Posterior vena cava (tissue), 2 donors: ENCODE measurements at places on chromosomes 6 and 20. TPM values are rescaled to one million over a fixed set of nuclear protein-coding genes. Genes with fewer than 3 reads are reported as not detected.
A peak's percentile ranks its signal among the peaks of the same experiment; 100 is the strongest.

- DNase-seq: no peak
These were observed 11.9 kb downstream of the HINT3 start for GRCh38 chr6:125968493-125968892.

- no peak for DNase-seq
These were observed 127.3 kb upstream of the THEMIS start for GRCh38 chr6:128028183-128028582.

The HRH3 gene
- total RNA-seq: not detected

DNA sequence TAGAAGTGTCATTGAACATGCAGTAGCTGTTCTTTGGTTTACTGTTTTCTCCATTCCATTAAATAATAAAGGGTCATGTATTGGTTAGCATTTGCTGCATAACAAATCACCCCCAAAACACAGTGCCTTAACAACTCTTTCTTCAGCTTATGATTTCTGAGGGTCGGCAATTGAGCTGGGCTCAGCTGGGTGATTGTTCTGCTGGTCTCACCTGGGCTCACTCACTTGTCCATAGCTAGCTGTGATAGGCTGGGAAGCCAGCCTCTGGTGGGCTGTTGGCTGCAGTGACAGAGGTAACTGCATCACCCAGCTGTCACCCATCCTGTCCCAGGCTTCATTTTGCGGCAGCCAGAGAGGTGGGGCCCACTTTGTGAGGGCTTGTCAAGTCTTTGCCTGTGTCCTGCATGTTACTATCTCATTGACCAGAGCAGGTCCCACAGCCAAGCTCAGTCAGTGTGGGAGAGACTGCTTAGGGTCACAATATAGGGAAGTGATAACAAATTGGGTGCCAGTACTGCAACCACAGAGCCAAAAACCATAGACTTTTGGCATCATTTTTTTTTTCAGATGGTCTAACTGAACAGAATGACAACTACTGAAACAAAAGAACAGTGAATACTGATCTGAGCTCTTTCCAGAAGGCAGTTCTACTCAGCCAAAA, 76.9 kb downstream of the SYNDIG1 start:
- DNase-seq: no peak

DNA sequence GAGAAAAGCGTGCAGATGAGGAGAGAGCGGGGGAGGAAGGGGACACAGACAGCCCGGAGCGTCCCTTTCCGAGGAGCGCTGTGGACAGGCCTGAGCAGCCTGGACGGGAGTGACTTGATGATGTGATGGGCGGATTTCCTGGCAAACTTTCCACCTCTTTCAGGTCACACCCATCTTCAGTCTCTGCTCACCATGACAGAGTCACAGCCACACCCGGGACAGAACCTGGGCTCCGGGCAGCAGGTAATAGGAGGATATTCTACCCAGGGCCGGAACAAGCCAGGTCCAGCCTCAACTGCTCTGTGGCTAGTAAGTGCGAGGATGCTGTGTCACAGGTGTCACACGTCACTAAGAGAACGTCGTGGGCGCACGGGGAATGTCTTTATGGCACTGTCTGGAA, 84.3 kb downstream of the THBS2 start:
- peak; percentile 83 for DNase-seq

DNA sequence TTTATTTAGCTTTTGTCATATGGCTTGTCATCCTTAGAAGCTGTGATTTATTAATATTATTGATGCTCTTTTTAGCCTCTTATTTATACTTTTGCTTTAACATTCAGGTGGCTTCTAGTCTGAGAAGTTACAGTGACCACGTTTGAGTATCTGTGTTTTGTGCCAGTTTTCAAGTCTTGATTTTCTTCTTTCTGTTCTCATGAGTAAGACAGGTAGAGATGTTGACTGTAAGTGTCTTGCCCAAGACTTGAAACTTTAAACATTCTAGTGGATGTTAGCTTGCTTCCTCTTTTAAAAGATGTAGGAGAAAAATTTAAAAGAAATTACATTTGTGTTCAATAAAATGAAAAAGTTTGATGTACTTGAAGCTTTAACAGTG, 122.6 kb downstream of the LRRC1 start:
- no peak for DNase-seq

The HTR1E gene
- not detected for total RNA-seq

The PROKR2 gene
- not detected for total RNA-seq

The LPIN3 gene
- total RNA-seq: 12.7 TPM

The EPPIN gene
- not detected for total RNA-seq

DNA sequence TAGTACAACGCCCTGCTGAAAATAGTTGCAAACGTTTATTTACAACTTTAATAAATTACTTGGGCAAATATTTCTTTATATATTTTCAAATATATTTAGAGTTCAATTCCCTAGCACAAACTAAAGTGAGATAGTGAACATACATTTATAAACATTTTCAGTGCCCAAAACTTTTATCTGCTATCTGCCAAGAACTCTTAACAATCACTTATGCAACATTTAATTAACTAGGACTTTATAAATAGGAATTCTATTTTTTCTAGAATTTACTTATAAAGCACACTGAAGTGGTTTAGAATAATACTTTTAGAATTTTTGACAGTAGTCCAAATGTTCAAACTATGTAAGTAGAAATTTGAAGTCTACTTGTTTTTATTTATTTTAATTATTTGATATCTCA, 452.6 kb upstream of the RGS17 start:
- DNase-seq: no peak

GRCh38 chr6:118017301-118017848, 110.3 kb downstream of the SLC35F1 start:
- no peak for DNase-seq

DNA sequence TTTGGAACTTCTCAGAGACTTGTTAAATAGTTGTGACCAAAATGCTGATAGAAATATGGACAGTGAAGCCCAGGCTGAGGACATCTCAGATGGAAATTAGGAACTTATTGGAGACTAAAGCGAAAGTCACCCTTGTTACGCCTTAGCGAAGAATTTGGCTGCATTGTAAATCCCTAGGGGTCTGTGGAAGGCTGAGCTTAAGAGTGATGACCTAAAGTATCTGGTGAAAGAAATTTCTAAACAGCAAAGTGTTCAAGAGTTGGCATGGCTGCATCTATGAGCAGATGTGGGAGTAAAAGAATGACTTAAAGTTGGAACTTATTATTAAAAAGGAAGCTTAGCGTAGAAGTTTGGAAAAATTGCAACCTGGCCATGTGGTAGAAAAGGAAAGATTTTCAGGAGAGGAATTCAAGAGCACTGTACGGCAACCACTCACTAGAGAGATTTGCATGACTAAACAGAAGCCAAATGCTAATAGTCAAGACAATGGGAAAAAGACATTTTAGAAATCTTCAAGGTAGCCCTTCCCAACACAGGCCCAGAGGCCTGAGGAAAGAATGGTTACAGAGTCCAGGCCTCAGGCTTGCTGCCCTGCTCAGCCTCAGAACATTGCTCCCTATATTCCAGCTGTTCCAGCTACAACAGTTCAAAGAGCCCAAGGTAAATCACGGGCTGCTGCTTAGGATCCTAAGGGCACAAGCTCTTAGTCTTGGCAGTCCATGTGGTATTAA, 61.6 kb upstream of the TNFRSF21 start:
- no peak for DNase-seq

GRCh38 chr6:456358-456867, 64.9 kb downstream of the IRF4 start:
- DNase-seq: no peak

DNA sequence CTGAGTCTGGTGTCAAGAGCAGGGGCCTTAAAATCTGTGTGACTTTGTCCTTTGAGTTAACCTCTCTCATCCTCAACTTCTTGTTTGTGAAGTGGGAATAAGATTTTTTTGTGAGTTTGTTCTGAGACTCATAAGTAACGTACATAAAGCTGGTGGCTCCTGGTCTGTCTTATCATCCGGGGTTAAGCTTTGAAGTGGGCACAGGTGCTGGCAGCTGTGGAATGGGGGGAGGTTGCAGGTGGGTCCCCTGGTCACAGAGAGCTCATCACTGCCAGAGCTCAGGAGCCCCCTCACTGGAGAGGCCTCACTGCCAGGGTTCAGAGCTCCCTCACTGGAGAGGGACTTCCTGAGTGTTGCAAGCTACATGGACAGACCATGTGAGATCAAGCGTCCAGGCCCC, 174.1 kb downstream of the NRN1 start:
- DNase-seq: no peak

The SCGN gene
- total RNA-seq: not detected

The C6orf52 gene
- not detected for total RNA-seq

DNA sequence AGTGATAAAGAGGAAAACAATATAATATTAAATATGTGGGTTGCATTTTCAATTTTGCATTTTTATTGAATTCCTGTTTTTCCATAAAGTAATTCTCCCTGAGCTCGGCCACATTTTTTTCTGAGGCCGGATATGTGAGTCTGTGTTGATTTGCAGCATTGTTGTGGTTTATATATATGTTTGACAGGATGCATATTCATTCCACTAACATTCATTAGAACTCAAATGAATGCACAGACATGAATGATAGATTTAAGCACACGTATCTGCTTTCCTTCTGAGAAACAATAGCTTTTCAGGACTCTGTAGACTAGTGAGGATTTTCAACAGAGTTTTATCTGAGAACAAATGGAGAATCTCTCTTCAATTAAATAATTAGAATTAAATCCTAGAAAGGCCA, 10.6 kb upstream of the EXOC2 start:
- no peak for DNase-seq

DNA sequence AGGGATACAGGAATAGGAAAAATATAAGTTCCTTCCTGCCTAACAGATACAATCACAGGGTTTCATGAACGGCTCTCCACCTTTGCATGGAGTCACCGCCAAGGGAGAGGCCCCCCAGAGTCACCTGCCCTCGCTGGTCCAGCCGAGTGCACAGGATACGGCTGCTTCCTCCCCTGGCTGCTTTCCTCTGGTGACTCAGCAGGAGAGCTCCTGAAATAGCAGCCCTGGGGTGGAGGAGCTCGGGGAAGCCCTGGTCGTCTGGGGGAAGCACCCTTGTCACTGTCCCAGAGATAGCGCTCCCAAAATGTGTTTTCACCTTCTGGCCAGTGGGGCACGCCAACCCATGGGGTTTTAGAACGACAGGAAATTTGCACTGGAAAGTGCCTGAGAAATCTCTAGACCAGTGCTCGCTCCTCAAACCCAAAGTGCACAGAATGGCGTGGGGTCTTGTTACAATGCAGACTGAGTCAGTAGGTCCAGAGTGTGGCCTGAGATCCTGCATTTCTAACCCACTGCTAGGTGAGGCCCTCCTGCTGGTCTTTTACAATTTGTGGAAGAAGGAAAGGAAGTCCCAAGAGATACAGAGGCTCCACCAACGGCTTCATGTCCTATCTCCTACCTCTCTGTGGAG, 35.9 kb upstream of the FAM50B start:
- peak; percentile 87 for DNase-seq

The C6orf118 gene
- not detected for total RNA-seq

The PTCRA gene
- total RNA-seq: not detected

GRCh38 chr6:80357081-80357480, 250.6 kb downstream of the BCKDHB start:
- no peak for DNase-seq
